ENCODE measurements at places on chromosomes 3 and 15. TPM values are rescaled to one million over a fixed set of nuclear protein-coding genes. Genes with fewer than 3 reads are reported as not detected.
A peak's percentile ranks its signal among the peaks of the same experiment; 100 is the strongest.

DNA sequence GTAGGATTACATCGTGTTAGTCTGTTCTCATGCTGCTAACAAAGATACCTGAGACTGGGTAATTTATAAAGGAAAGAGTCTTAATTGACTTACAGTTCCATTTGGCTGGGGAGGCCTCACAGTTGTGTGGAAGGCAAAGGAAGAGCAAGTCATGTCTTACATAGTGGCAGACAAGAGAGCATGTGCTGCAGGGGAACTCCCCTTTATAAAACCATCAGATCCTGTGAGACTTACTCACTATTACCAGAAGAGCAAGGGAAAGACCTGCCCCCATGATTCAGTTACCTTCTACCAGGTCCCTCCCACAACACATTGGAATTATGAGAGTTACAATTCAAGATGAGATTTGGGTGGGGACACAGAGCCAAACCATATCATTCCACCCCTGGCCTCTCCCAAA is 3.4 kb downstream of the SLC25A26 start:
- peaks cover 46% of the 10 kb centered on the region for H3K4me1 ChIP-seq
- H3K4me3 ChIP-seq = no peak overlapping the region
- H3K36me3 ChIP-seq = peaks cover 8% of the 10 kb centered on the region

- DNase-seq = no peak
- H3K27ac ChIP-seq = no peak overlapping the region
- H3K27me3 ChIP-seq = no peaks in the 10 kb centered on the region
- no peaks in the 10 kb centered on the region for H3K36me3 ChIP-seq
These were observed 19.0 kb downstream of the ADAMTS9 start for GRCh38 chr3:64668582-64669510.

The FGD5 gene
- total RNA-seq = not detected

DNA sequence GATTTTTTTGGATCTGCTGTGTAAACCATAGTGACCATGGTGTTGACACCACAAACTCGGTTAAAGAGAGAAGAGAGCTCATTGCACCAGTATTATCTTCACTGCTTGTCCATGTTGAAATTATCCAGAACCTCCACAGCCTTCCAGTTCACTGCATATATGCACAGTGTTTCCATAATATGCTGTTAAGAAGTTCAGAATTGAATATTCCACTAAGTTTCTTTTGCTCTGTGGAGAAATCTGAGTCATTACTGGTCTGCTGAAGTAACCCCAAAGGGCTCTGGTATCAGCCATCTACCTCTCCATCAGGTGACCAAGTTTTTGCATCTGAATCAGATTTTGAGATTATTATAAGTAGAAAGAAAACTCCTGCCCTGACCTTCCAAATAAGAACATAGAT is 143.5 kb downstream of the LRRC3B start:
- H3K4me3 ChIP-seq = no peak overlapping the region
- DNase-seq = no peak
- H3K27ac ChIP-seq = no peak overlapping the region
- no peaks in the 10 kb centered on the region for H3K36me3 ChIP-seq
- no peaks in the 10 kb centered on the region for H3K4me1 ChIP-seq

- no peaks in the 10 kb centered on the region for H3K36me3 ChIP-seq
- H3K27me3 ChIP-seq = no peaks in the 10 kb centered on the region
- H3K27ac ChIP-seq = no peak overlapping the region
- peaks cover 10% of the 10 kb centered on the region for H3K4me1 ChIP-seq
These were observed 4.1 kb upstream of the CLPX start for GRCh38 chr15:65189102-65189740.

DNA sequence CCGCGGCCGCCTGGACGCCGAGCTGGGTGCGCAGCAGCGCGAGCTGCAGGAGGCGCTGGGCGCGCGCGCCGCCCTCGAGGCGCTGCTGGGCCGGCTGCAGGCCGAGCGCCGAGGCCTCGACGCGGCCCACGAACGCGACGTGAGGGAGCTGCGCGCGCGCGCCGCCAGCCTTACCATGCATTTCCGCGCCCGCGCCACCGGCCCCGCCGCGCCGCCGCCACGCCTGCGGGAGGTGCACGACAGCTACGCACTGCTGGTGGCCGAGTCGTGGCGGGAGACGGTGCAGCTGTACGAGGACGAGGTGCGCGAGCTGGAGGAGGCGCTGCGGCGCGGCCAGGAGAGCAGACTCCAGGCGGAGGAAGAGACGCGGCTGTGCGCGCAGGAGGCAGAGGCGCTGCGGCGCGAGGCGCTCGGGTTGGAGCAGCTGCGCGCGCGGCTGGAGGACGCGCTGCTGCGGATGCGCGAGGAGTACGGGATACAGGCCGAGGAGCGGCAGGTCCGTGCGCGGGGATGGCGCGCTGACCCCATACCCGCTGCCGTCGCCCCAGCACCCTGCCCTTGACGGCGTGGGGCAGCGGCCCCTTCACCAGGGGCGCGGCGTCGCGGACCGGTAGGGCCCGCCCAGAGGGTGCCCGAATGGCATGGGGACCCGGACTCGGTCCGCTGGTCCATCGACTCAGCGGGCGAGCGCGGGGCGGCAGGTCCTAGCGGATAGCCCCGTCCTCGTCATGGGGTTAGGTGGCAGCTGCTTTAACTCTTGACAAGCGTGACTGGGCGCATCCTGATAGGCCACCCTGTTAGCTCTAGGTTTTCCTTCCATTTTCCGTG is 848 bp downstream of the SYNM start:
- peaks cover 2% of the 10 kb centered on the region for H3K36me3 ChIP-seq
- no peak overlapping the region for H3K27ac ChIP-seq
- H3K4me3 ChIP-seq = peak overlapping the region; percentile 72
- H3K4me1 ChIP-seq = peaks cover 11% of the 10 kb centered on the region
- DNase-seq = no peak

DNA sequence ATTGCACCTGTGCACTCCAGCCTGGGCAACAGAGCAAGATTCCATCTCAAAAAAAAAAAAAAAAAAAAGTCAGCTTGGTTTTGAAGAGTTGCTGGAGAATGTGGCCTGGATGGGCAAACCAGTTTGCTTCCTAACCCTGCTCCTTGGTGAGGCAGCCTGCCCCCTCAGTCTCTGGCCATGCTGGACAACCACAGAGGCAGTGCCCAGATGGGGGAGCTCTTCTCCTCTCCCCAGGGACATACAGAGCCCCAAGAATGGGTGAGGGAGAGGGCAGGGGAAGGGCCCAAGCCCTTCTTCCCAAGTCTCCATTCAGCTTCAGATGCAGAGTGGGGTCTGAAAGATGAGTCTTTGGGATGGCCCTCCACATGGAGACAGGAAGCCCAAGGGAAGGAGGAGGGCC is 27.9 kb downstream of the CD276 start:
- H3K4me1 ChIP-seq = peaks cover 1% of the 10 kb centered on the region
- H3K4me3 ChIP-seq = no peak overlapping the region
- H3K36me3 ChIP-seq = peaks cover 7% of the 10 kb centered on the region
- no peak overlapping the region for H3K27ac ChIP-seq
- H3K27me3 ChIP-seq = peaks cover 33% of the 10 kb centered on the region
- DNase-seq = no peak

The CCR1 gene
- 0.47 TPM for total RNA-seq

DNA sequence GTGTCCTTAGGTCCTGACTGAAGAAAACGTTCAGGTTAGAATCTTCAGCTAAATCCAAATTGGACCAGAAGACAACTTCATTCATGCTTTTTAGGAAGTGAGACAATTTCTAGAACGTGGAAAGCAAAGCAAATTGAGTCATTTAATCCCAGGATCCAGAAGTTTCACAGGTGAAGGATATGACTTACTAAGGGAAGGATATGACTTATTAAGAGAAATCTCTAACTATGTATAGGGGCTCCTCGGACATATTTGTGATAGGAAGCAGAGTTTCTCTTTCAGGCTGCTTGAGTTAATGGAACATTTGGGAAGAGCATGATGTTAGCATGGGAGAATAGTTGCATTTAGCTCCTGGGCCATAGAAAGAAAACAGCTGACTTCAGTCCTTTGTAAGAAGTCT is 16.1 kb upstream of the PLOD2 start:
- peaks cover 12% of the 10 kb centered on the region for H3K27me3 ChIP-seq
- DNase-seq = no peak
- no peak overlapping the region for H3K4me3 ChIP-seq
- peaks cover 5% of the 10 kb centered on the region for H3K36me3 ChIP-seq
- H3K4me1 ChIP-seq = no peaks in the 10 kb centered on the region

DNA sequence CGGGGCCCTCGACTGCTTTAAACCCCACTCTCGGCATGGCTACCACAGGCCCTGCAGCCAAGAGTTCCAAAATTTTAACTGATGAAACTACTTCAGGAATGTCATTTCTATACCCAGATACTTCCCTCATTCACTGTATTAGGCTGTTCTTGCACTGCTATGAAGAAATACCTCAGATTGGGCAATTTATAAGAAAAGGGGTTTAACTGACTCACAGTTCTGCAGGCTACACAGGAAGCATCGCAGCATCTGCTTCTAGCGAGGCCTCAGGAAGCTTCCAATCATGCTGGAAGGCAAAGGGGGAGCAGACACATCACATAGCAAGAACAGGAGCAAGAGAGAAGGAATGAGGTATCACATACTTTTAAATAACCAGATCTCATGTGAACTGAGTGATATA is 21.6 kb upstream of the ALCAM start:
- H3K36me3 ChIP-seq = no peaks in the 10 kb centered on the region
- no peak overlapping the region for H3K27ac ChIP-seq
- peaks cover 18% of the 10 kb centered on the region for H3K27me3 ChIP-seq
- H3K4me3 ChIP-seq = no peak overlapping the region

- H3K27ac ChIP-seq = no peak overlapping the region
- H3K36me3 ChIP-seq = peaks cover 7% of the 10 kb centered on the region
- no peak for DNase-seq
- no peak overlapping the region for H3K4me3 ChIP-seq
- H3K27me3 ChIP-seq = no peaks in the 10 kb centered on the region
These were observed 15.9 kb upstream of the LCMT2 start for GRCh38 chr15:43346305-43346704.

DNA sequence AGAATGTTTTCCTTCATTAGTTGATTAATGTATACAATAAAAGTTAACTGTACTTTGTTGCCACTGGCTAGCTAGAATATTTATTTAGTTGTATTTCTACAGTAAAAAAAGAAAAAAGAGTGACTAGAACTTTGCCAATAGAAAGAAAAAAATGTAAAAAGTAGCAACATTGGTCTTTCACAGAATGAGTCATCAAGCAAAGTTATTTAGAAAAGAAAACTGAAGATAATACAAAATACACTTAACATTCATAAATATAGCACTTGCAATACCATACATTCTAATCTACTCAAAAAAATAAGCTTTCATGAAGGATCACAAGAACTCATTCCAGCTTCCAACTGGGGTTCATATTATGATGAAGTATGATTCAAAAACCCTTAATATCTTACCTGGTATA is 83.4 kb downstream of the AQR start:
- H3K4me3 ChIP-seq = no peak overlapping the region
- H3K27ac ChIP-seq = no peak overlapping the region
- peaks cover 11% of the 10 kb centered on the region for H3K36me3 ChIP-seq
- H3K27me3 ChIP-seq = no peaks in the 10 kb centered on the region
- DNase-seq = no peak

GRCh38 chr3:127064391-127065137 is 81.6 kb downstream of the PLXNA1 start:
- no peak overlapping the region for H3K27ac ChIP-seq
- no peaks in the 10 kb centered on the region for H3K36me3 ChIP-seq
- no peak for DNase-seq
- H3K4me1 ChIP-seq = peaks cover 3% of the 10 kb centered on the region

GRCh38 chr3:152192936-152193672 is 75.6 kb upstream of the MBNL1 start:
- H3K36me3 ChIP-seq = no peaks in the 10 kb centered on the region
- H3K27me3 ChIP-seq = no peaks in the 10 kb centered on the region
- peak overlapping the region; percentile 99 for H3K27ac ChIP-seq
- peaks cover 58% of the 10 kb centered on the region for H3K4me1 ChIP-seq
- peak overlapping the region; percentile 91 for H3K4me3 ChIP-seq

GRCh38 chr15:101431301-101431700 is 58.2 kb downstream of the PCSK6 start:
- H3K4me1 ChIP-seq = no peaks in the 10 kb centered on the region
- peaks cover 45% of the 10 kb centered on the region for H3K27me3 ChIP-seq
- H3K36me3 ChIP-seq = no peaks in the 10 kb centered on the region
- no peak overlapping the region for H3K4me3 ChIP-seq
- no peak for DNase-seq

The TRPM1 gene
- total RNA-seq = not detected

DNA sequence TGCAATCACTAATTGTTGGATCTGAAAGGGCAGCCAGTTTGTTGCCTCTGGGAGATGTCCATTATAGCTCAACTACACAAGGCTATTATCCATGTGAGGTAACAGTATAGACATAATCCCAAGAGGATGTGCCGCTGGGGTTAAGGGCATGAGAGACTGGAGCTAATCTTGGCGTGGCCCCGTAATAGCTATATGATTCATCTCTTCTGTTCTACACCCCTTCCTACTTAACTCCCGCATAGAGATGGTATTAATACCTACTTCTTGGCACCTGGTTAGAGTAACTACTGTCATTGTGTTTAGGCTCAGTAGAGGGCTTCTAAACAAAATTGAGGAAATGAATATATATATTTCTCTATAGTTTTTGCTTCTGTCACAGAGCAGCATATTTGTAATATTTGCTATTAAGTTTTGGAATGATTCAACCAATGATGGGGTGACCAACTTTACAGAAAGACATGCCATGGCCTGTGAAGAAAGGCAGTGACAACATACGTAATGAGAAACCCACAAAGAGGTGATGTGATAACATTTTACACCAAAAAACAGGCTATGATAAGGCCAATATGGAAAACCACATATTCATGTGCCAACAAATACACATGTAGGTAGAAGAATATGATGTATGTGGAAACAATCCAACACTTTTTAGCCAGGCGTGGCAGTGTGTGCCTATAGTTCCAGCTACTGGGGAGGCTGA is 76.8 kb upstream of the DPH6 start:
- H3K4me3 ChIP-seq = no peak overlapping the region
- no peaks in the 10 kb centered on the region for H3K36me3 ChIP-seq
- H3K27me3 ChIP-seq = peaks cover 20% of the 10 kb centered on the region
- DNase-seq = no peak

DNA sequence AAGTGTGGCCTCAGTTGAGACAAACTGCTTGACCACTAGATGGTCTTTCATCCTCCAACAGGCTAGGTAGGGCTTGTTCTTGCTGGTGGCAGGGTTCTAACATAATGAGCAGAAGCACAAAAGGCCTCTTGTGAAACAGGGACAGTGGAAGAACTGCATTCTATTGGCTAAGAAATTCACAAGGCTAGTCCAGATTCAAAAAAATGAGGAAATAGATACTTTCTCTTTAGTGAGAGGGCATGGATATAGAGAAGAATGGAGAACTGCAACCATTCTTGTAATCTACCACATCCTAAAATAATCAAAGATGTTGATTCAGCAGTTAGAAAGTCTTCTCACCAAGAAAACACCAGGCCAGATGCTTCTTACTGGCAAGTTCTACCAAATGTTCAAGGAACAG is 143.7 kb upstream of the LRIG1 start:
- H3K4me1 ChIP-seq = no peaks in the 10 kb centered on the region
- H3K4me3 ChIP-seq = no peak overlapping the region
- no peak overlapping the region for H3K27ac ChIP-seq
- H3K27me3 ChIP-seq = no peaks in the 10 kb centered on the region

DNA sequence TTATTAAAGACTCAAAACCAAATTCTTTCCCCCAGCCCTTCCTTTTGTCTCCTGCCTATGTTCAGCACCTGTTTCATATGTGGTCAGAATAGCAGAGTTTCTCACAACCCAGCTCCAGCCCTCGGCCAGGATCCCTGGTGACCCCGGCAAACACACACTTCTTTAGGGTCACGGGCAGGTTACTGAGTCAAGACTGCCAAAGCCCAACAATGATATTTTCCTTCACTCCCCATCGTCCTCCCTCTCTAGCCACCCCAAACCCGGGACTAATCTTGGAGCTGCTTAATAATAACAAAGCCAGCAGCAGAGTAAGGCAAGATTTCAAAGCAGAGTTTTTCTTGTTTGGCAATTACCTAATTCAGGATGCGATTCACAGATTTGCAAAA is 25.5 kb downstream of the RARB start:
- H3K4me1 ChIP-seq = no peaks in the 10 kb centered on the region
- no peak overlapping the region for H3K4me3 ChIP-seq
- DNase-seq = no peak
- H3K27me3 ChIP-seq = peaks cover 19% of the 10 kb centered on the region
- no peaks in the 10 kb centered on the region for H3K36me3 ChIP-seq

Measured in T-helper 17 cell (primary cell).